GM23338 (cell line): ENCODE measurements at places on chromosomes 5 and 9. TPM values are rescaled to one million over a fixed set of nuclear protein-coding genes. Genes with fewer than 3 reads are reported as not detected.

DNA sequence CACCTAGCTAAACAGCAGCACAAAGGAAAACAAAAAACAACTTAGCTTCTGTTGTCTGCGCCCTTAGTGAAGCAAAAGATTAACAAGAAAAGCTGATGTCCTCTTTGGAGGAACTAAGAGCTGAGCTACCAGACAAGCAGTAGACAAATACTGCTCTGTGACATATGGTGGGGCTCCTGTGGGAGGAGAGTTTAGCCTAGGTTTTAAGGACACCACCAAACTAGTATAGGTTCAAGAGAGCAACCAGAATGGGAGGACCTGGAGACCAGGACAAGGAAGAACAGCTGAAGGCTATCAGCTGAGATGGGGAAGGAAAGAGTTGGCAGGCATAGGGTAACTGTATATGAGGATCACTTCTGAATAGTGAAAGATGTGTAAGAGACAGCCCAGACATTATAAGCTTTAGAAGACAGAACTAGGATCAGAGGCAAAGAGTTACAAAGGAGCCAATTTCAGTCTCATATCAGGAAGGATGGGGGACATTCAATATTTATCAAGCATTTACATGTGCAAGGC lies 27.2 kb downstream of the FBXW2 start:
- no peak for DNase-seq

- DNase-seq: peak; percentile 67
These were observed 54.7 kb downstream of the DPYSL3 start for GRCh38 chr5:147454996-147455677.

PCAT7 gene
- 3.3 and 5.5 TPM in 2 replicates for total RNA-seq

- DNase-seq: peak; percentile 87
These were observed 43.0 kb downstream of the PRRC2B start for GRCh38 chr9:131436865-131437271.

ADRB2 gene
- total RNA-seq: 1.3 and 1.4 TPM in 2 replicates

GABRA1 gene
- 0.16 and 0.52 TPM in 2 replicates for total RNA-seq

GFM2 gene
- 50.1 and 50.8 TPM in 2 replicates for total RNA-seq

- no peak for DNase-seq
These were observed 68.5 kb upstream of the CACNA1B start for GRCh38 chr9:137809040-137809576.

- no peak for DNase-seq
These were observed 124.5 kb upstream of the SMIM23 start for GRCh38 chr5:171661143-171661542.

GRCh38 chr5:42131081-42131480 lies 206.0 kb downstream of the FBXO4 start:
- no peak for DNase-seq

GRCh38 chr9:138024831-138025291 lies 147.3 kb downstream of the CACNA1B start:
- no peak for DNase-seq

BTNL8 gene
- total RNA-seq: 0.85 TPM in 1 of 2 replicates, not detected in the other

DNAI1 gene
- 0.19 and 1.0 TPM in 2 replicates for total RNA-seq

GRCh38 chr5:143456952-143457547 lies 53.6 kb upstream of the NR3C1 start:
- DNase-seq: no peak

- DNase-seq: peak; percentile 30
These were observed 139.8 kb downstream of the COL23A1 start for GRCh38 chr5:178450121-178451028.

- DNase-seq: no peak
These were observed 13.5 kb upstream of the TTLL11 start for GRCh38 chr9:122106576-122106975.

- DNase-seq: peak; percentile 30
These were observed 201.3 kb downstream of the C9orf152 start for GRCh38 chr9:110006657-110007056.
